A549 treated with DMSO at 1 μM for 4 hours (cell line): ENCODE measurements at places on chromosomes 2 and 18. TPM values are rescaled to one million over a fixed set of nuclear protein-coding genes. Genes with fewer than 3 reads are reported as not detected.

Gene GBX2
- total RNA-seq: 2.3 to 4.1 TPM (median 3.3 TPM) in 5 replicates

Gene IL1RN
- 0.29 to 0.43 TPM (median 0.34 TPM) in 5 replicates for total RNA-seq

Gene UGT1A10
- 0.05 to 0.26 TPM (median 0.10 TPM) in 3 of 5 replicates, not detected in the others for total RNA-seq

Gene DNAH6
- 0.01 to 0.06 TPM (median 0.02 TPM) in 5 replicates for total RNA-seq

Gene KYNU
- total RNA-seq: 304 to 362 TPM (median 328 TPM) in 5 replicates

Gene EIF5B
- 61.2 to 72.7 TPM (median 64.8 TPM) in 5 replicates for total RNA-seq

Gene CLIP4
- total RNA-seq: 22.4 to 33.0 TPM (median 30.0 TPM) in 5 replicates

Gene SP3
- 41.2 to 52.3 TPM (median 50.0 TPM) in 5 replicates for total RNA-seq

Gene MRPL44
- 47.0 to 51.9 TPM (median 49.4 TPM) in 5 replicates for total RNA-seq

Gene NOL4
- not detected in 5 replicates for total RNA-seq

Gene MC2R
- total RNA-seq: not detected in 5 replicates

Gene KIF5C
- 0.29 to 0.60 TPM (median 0.36 TPM) in 5 replicates for total RNA-seq

Gene FOXD4L1
- total RNA-seq: 0.31 to 0.87 TPM (median 0.33 TPM) in 5 replicates

Gene MSGN1
- total RNA-seq: not detected in 5 replicates

Gene GATA6
- 2.2 to 3.1 TPM (median 2.7 TPM) in 5 replicates for total RNA-seq

Gene CHRND
- not detected in 5 replicates for total RNA-seq

Gene PROKR1
- 0.02 to 0.04 TPM in 2 of 5 replicates, not detected in the others for total RNA-seq

Gene G6PC2
- total RNA-seq: not detected in 5 replicates

Gene CRYGC
- total RNA-seq: not detected in 5 replicates

Gene PDE11A
- 0.21 to 0.99 TPM (median 0.40 TPM) in 5 replicates for total RNA-seq

Gene CFAP221
- 0.17 to 0.47 TPM (median 0.33 TPM) in 5 replicates for total RNA-seq

Gene RMC1
- 13.8 to 17.7 TPM (median 16.3 TPM) in 5 replicates for total RNA-seq

Gene RGPD8
- 3.4 to 4.9 TPM (median 4.1 TPM) in 5 replicates for total RNA-seq

Gene INHBB
- 13.4 to 20.3 TPM (median 16.0 TPM) in 5 replicates for total RNA-seq

Gene SNTG2
- not detected in 5 replicates for total RNA-seq

Gene EML6
- 1.3 to 1.8 TPM (median 1.5 TPM) in 5 replicates for total RNA-seq

Gene SH3RF3
- 0.25 to 0.50 TPM (median 0.45 TPM) in 5 replicates for total RNA-seq

Gene TMEM163
- 0.08 to 0.15 TPM (median 0.12 TPM) in 4 of 5 replicates, not detected in the other for total RNA-seq

Gene ALS2
- 11.9 to 14.0 TPM (median 12.6 TPM) in 5 replicates for total RNA-seq

Gene MERTK
- total RNA-seq: 1.7 to 2.7 TPM (median 2.1 TPM) in 5 replicates

Gene IMMT
- 108 to 126 TPM (median 117 TPM) in 5 replicates for total RNA-seq

Gene LHCGR
- total RNA-seq: not detected in 5 replicates

Gene OXER1
- total RNA-seq: not detected in 5 replicates
